Activated CD4-positive, CD25-positive, alpha-beta regulatory T cell (primary cell): ENCODE measurements at places on chromosomes 3 and 15.

- DNase-seq: no peak
These were observed 739.9 kb upstream of the NR2F2 start for GRCh38 chr15:95590533-95591044.

DNA sequence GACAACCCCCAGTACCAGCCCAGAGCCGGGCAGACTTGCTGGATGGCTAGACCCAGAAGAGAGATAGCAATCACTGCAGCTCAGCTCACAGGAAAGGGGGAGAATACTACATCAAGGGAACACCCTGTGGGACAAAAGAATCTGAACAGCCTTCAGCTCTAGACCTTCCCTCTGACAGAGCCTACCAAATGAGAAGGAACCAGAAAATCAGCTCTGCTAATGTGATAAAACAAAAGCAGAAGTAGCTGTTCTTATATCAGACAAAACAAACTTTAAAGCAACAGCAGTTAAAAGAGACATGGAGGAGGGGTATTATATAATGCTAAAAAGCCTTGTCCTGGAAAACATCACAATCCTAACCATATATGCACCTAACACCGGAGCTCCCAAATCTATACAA, 283.3 kb downstream of the KLF13 start:
- DNase-seq: no peak

- DNase-seq: no peak
These were observed 57.6 kb downstream of the ADAMTS17 start for GRCh38 chr15:100284191-100284590.

- no peak for DNase-seq
These were observed 6.7 kb upstream of the PIGZ start for GRCh38 chr3:196975349-196975748.

GRCh38 chr3:101077361-101078011, 84.3 kb upstream of the ABI3BP start:
- DNase-seq: no peak

- no peak for DNase-seq
These were observed 17.0 kb upstream of the STT3B start for GRCh38 chr3:31515486-31516284.

GRCh38 chr15:90895571-90896117, 7.5 kb upstream of the MAN2A2 start:
- no peak for DNase-seq

DNA sequence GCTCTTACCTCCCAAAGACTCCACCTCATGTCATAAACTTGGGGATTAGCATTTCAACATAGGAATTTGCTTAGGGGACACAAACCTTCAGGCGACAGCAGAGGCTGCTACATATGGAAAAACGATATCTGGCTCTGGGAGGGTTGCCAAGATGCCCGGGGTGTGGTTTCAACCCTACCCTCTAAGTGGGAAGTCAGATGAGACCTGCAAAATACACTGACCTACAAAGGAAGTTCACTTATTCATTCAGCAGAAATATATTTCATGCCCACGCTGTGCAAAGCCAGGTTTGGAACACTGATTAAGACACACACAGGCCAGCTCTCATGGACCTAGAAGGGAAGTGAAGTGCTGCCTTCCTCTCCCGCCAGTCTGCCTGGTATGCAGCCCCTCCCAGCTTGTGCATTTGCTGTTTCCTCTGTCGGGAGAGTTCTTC, 239.3 kb downstream of the FEZF2 start:
- DNase-seq: no peak

- DNase-seq: no peak
These were observed 14.0 kb downstream of the C3orf22 start for GRCh38 chr3:126544596-126545281.

DNA sequence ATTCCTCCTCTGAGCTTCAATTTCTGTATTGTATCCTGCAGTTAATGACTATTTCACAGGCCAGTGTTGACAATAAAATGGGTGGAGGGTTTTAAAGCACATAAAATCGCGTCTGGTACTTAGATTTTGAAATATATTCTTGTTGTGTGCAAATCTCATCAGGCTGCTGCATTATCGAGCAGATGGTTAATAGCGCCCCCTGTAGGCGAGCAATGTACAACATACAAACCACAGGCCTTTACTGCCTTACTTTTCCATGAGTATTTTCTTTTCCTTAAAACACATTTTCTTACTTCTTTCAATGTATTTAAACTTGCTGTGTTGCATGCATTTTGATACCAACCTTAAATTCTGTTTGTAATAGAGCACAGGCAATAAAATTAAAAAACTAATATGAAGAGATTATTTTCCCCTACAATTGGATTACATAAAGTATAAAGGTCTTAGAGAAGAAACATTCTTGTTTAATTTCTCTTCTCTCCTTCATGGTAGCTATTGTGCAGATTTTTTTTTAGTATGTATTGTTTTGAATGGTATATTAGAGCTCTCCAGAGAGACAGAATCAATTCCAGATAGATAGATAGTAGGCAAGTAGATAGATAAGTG, 608.4 kb downstream of the CADM2 start:
- DNase-seq: no peak

GRCh38 chr3:101677436-101678286, 729 bp upstream of the ZBTB11 start:
- no peak for DNase-seq

GRCh38 chr15:71484080-71484479, 326.3 kb upstream of the NR2E3 start:
- DNase-seq: no peak

GRCh38 chr3:154886437-154886836, 193.7 kb upstream of the MME start:
- DNase-seq: no peak

DNA sequence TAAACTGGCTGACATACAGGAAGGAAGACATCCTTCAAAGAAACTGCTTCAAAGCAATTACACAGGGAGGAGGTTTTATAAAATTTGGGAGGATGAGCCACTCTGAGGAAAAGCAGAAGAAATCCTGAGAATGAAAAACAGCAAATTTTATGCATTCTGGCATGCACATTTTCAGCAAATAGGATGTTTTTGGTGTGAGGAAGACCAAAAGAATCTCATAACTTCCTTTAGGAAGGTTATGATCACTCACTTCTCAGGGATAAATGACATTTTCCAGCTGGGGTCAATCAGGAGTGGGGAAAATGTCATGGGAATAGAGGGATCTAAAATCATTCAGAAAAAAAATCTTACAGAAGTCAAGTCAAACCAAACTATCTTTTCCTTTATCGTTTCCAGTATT, 371.7 kb upstream of the CNTN6 start:
- DNase-seq: no peak

DNA sequence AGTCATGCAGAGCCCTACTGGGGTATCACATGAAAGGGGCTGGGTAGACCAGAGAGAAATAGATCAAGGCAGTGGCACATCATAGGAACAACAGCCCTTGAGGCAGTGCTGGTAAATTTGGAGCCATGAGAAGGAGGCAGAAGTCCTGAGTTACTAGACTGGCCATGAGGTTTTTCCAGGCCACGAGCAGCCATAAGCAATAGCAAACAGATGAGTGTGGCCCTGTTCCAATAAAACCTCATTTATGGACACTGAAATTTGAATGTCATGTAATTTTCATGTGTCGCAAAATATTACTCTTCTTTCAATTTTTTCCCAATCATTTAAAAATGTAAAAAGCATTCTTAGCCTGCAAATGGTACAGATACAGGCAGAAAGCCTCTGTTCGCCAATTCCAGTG, 28.1 kb upstream of the LRRN1 start:
- DNase-seq: no peak

- DNase-seq: no peak
These were observed 1.3 kb upstream of the MESD start for GRCh38 chr15:80990955-80991354.

DNA sequence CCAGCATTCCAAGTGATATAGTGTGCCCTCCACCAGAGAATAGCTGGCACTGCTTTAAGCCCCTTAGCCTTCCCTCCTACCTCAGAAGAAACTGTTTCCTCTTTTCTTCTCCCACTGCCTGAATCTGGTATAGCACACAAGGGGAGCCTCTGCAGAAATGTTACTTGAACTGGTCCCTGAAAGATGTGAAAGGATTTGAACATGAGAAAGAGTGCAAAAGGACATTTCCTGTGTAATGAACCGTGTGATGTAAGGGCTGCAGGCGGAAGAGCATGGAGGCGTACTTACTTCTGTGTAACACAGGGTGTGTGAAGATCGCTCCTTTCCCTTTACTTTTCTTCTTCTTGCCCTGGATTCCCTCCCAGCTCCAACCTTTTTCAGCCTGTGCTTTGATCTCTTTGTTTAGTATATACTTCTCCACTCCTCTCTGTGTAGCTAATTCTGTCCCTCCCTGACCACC, 8.4 kb downstream of the TMOD3 start:
- DNase-seq: no peak

DNA sequence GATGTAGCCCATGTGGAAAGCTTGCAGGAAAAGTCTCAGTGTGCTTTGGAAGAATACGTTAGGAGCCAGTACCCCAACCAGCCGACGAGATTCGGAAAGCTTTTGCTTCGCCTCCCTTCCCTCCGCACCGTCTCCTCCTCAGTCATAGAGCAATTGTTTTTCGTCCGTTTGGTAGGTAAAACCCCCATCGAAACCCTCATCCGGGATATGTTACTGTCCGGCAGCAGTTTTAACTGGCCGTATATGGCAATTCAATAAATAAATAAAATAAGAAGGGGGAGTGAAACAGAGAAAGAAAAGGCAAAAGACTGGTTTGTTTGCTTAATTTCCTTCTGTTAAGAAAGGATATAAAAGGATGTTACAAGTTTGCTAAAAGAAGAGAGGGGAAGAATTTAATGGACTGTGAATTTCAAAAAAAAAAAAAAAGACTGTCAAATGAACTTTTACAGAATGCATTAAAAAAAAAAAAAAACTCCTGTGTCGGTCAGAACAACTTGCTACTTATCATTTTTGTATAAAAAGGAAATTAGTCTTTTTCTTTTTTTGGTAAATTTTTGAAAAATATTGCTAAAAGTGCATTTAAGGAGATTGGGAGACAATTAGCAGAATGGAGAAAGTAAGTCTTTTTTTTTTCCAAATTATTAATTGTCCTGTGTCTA, 7.0 kb downstream of the NR2F2 start:
- no peak for DNase-seq

DNA sequence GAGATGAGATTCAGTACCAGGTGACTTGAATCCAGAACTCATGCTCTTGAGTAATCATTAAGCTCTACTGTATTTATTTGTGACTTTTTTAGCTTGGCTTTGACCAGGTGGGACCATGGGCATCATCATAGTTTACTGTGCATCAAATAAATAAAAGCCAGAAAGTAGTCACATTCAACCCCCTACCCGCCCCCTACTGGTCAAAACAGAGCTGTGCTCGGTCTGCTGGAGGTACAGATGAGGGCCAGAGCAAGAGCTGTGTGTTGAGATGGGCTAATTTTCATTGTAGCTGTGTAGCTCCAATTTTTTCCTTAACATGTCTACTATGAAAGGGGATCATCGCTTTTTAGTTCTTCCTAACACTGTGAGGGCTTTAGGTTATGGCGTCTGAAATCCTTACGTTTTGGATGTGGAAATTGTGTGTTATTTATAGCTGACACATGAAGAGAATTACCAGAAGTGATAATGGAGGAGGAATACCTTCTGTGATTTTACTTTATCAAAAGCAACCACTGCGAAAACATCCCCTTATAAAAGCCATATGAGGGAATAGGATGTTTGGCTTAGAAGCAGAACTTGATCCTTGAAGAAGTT, 375.1 kb downstream of the PTPRG start:
- DNase-seq: no peak

GRCh38 chr15:31324806-31325594, 1.6 kb upstream of the KLF13 start:
- DNase-seq: no peak

DNA sequence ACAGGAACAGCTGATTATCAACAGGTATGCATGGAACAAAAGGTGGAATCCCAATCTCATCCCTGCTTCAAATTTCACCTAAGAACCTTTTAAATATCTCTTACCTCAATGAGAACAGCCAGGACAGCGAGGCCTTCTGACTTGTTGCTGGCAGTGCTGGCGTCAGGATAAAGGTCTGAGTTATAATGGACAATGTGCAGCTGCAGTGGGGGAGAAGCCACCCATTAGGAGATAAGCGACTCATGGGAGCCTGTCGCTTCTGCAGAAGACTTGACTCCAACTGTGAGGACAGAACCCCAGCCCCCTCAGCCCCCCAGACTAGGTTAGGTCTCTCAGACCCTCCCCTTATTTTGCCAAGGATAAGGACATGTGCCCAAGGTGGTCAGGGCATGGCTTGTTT, 39.7 kb downstream of the CA12 start:
- DNase-seq: no peak

GRCh38 chr15:89367485-89368451, 33.1 kb upstream of the POLG start:
- DNase-seq: no peak

- no peak for DNase-seq
These were observed 10.4 kb downstream of the CLDN11 start for GRCh38 chr3:170429050-170429449.

DNA sequence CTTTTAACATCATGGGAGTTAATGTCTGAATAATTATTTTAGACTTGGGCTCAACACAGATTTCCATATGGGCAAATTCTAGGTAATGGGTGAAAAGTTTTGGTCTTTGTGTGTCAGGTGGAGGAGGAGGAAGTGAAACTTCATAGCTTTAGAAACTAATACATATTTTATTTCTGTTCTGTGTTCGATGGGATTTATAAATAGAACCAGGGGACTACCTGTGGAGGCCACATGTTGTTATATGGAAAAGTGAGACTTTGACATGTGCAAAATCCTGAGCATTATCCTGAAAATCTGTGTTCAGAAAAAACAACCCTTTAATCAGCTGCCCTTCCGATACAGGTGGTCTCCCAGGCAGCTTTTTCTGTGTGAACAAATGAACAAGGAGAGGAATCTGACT, 209.5 kb downstream of the SOX2 start:
- no peak for DNase-seq

- no peak for DNase-seq
These were observed 174.3 kb downstream of the SMAD6 start for GRCh38 chr15:66876421-66876730.

GRCh38 chr3:186953011-186953487, 22.7 kb downstream of the ST6GAL1 start:
- DNase-seq: no peak

GRCh38 chr3:173395073-173395411, 2.5 kb upstream of the NLGN1 start:
- DNase-seq: no peak

DNA sequence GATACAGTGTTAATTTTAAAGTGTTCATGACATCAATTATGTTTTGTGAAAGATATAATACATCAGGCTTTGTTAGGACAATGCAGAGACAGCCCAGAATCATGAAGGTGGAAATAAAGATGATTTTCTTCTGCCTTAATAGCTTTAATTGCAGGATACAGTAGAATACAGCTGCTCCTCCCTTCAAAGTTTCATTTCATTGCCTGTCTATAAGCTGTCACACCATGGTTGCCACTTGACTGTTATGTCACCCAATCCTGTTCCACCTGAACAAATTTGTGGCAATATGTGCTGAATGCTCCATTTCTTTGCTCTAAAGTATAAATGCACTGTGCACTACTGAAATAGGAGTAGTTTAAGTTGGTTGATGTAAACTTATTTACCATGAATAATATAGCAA, 537.8 kb upstream of the ROBO2 start:
- DNase-seq: no peak
